ENCODE measurements at places on chromosomes 6 and 20.

DNA sequence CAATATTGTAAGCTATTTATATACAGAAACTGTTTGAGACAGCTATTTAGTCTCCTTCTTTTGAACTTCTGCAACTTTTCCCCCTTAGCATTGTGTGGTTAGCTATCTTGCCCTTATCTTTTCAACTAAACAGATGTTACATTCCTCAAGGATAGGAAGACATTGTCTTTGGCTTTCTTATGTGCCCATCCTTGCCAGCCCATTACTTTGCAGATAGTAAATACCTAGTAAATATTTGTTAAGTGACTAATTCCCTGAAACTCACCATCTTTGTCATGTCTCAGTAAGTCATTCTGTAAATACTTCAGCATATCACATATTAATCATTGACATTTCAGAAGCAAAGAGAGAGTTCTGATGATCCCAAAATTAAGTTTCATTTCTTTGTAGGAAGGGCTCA lies 69.1 kb upstream of the FLRT3 start:
- no peak for DNase-seq

- no peak for DNase-seq
Observed at GRCh38 chr6:3762852-3763251, 11.3 kb upstream of the PXDC1 start.

DNA sequence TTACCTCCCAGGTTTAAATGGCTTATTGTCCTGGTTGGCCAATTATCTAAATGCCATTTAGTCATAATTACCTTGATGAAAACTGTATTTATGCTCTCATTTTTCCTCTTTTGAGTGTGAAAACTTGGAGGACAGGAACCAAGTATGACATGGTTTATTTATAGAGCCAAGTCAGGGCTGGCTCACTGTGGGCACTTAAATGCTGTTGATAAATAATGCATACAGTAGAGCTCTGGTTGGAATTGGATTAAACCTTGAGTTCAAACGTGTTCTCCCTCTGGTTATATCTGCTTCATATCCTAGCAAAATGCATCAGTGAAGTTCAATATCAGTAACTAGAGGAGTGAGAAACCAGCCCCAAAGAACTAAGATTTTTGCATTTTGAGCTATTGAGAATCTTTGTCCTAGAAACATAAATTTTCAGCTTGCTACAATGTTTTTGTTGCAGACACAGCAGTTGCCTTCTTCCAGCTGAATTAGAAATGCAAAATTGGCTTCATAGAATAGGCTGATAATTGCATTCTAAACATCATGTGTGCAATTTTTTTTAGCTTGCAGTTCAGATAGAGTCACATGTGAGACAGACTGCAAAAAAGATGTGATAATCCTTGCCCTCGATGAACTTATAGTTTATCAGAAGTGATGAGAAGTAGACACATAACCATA lies 255.8 kb downstream of the BTBD3 start:
- no peak for DNase-seq

- DNase-seq, result peak; percentile 72
Observed at GRCh38 chr6:125099211-125100073, 54.1 kb upstream of the TPD52L1 start.

- no peak for DNase-seq
Observed at GRCh38 chr20:723756-724155, 44.5 kb downstream of the SLC52A3 start.

GRCh38 chr6:82227770-82228169 lies 19.8 kb downstream of the IBTK start:
- no peak for DNase-seq

DNA sequence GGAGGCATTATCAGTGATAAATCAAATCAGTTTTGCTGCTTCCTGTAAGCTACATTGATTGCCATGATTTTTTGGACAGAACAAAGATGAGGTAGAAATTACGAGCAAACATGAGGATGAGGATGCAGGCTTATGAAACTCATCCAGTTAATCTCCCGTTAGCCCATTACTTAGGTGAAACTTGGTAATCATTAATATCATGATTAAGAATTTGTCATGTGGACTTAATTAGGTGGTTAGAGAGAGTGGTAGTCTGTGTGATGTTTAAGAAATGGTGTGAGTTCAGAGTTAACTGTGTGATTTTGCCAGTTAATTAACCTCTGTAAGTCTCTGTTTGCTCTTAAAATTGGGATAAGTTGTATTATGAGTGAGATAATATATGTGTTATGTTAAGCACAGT lies 62.0 kb downstream of the TSPYL4 start:
- DNase-seq, result no peak

DNA sequence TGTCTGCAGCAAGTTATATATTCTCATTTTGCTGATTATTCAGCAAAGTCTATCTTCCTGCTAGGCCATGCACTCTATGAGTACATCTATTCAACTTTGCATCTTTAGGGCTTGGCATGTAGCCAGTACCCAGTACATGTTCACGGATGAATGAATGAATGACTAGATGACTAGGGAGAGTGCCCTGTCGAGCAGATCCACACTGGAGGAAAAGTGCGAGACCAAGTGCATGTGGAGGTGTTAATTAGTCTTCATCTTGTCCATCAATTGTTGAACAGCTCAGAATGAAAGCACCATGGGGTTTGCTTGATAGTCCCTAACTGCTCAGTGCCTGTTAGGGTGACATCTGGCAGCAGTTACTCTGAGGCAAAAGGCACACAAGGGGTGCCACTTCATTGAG lies 30.4 kb downstream of the TM9SF4 start:
- no peak for DNase-seq

GRCh38 chr6:158868122-158868480 lies 48.9 kb upstream of the EZR start:
- DNase-seq, result no peak

- DNase-seq, result no peak
Observed at GRCh38 chr20:39876976-39877635, 811.9 kb downstream of the MAFB start.

GRCh38 chr6:162591517-162591916 lies 136.0 kb downstream of the PRKN start:
- DNase-seq, result no peak

DNA sequence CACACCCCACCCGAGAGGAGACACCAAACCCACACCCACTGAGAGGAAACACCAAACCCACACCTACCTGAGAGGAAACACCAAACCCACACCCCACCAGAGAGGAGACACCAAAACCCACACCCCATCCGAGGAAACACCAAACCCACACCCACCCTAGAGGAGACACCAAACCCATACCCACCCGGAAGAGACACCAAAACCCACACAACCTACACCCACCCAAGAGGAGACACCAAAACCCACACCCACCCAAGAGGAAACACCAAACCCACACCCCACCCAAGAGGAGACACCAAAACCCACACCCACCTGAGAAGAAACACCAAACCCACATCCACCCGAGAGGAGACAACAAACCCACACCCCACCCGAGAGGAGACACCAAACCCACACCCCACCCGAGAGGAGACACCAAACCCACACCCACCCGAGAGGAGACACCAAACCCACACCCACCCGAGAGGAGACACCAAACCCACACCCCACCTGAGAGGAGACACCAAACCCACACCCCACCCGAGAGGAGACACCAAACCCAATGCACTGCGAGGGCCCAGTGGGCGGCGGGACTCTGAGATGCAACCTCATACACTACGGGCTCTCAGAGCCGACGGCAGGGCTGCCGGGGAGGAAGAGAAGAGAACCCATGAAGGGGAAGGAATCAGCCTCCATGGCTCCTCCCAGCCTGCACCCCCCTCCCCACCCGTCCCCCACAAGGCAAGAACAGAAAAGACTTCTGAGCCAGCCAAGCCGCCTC lies 83.3 kb downstream of the TAF4 start:
- no peak for DNase-seq

DNA sequence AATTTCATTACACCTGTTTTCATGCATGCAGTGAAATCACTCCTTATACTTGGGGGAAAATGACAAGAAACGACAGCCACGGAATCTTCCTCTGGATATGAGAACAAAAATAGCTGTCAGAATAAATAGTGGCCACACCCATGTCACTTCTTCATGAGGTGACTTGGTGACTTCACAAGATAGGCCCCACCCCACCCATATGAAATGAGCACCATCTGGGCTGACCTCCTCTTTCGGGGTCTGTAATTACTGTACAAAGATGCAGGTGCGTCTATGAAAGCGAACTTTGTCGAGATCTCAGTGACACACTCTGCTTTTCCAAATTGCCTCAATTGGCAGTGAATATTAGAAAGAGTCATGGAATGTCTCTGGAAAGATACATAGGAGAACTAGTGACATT lies 184.2 kb upstream of the CCN2 start:
- no peak for DNase-seq

DNA sequence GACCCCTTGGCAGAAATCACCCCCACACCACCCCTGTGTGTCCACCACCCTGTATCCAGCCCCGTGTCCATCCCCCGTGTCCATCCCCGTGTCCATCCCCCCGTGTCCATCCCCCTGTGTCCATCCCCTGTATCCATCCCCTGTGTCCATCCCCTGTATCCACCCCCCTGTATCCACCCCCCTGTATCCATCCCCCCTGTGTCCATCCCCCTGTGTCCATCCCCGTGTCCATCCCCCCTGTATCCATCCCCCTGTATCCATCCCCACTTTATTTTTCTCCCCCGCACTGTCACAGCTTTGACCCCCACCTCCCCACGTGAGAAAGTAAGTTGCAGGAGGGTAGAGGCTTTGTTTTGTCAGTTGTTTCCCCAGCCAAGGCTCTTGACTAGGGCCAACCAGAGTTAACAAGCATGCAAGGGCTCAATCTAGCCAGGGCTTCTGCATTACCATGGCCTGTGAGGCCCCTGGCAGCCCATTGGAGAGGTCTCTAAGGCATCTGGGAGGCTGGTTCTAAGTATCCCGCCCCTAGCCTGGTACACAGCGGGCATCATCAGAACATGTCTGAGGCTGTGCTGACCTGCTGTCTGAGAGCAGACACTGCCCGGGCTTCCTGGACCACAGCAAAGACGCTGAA lies 18.1 kb upstream of the SIRPA start:
- DNase-seq, result peak; percentile 43

- no peak for DNase-seq
Observed at GRCh38 chr6:52116605-52116948, 29.2 kb upstream of the PKHD1 start.

DNA sequence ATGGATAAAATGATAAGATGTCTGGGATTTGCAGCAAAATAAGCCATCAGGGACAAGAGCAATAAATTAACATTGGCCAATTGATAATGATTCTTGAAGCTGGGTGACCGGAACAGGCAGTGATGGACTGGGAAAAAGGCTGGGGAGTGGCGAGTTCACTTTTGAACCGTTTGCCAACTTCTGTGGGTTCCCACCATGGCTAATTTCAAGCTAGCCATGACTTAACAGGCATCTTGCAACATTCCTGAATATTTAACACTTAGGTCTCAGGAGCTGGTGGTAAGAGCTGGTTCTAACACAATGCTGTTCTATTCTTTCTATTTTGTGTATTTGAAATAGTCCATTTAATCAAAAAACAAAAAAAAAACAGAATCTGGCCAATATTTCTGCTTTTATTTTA lies 37.6 kb upstream of the CD83 start:
- DNase-seq, result no peak

- no peak for DNase-seq
Observed at GRCh38 chr6:119479860-119480655, 130.5 kb upstream of the MAN1A1 start.

GRCh38 chr20:50538276-50538675 lies 28.1 kb downstream of the PTPN1 start:
- no peak for DNase-seq

DNA sequence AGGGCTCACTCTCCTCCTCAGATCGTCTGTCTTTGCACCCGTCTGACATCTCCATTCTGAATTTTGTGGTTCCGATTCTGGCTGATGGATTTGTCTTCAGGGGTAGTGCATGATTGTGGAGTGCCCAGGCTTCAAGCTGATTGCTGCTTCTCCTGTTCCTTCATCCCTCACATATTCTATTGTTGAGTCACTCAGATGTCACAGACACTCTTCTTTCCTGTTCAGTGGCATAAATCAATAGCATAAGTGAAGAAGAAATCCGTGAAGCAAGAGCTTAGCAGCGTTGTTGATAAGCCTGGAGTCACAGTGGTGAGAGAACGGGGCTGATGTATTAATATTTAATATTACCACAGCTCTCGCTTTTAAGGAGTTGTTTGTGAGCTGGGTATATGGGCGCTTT lies 152.5 kb downstream of the MTHFD1L start:
- DNase-seq, result no peak

DNA sequence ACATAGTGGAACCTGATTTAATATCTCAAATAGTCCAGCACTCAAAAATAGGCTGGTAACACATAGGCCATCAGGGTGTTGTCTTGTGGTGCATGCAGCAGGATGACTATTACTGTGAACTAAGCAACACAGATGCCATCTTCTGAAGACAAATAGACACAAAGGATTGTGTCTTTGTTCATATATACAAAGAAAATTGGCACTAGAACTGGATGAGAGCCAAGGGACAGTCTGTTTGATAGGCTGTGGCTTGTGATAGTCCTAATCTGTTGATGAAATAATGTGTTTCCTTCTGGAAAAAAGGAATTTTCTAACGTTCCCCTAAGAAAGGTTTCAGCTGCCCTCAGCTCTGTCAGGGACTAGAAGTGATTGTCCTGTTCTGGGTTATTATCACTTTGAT lies 129.8 kb downstream of the TPBG start:
- no peak for DNase-seq

DNA sequence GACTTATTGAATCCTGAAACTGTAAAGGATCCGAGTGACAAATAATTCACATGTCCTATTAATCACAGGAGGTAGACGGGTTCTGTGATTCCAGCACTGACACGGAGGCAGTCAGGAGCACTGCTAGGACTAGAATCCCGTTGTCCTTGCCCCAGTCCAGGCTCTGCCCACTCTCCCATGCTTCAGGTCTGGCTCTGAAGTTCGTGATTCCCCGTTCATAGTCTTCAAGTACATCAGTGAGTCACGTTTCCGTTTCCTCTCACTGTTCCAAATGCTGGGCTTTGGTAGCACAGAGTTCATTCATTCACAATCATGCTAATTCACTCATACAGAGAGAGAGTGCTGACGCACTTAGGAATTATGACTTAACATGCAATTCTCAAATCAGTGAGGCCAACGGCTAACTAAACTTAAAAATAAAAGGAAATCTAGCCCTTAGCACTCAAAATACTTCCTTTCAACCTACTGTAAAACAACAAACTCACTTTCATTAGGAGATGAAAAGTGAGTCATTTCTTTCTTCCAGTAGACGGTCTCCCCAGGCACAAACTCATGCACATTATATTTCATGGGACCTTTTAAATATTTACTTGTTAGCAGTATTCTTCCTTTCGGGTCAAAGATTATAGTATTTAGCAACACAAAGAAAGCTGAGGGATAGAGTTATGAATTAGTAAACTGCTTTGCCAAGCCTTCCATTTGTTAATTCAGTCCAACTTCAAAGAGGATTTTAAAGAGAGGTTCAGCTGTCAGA lies 94.0 kb upstream of the NHSL1 start:
- DNase-seq, result no peak
